Stimulated activated CD8-positive, alpha-beta memory T cell treated with anti-CD3 and anti-CD28 coated beads, Interleukin-15, amount 100 ng/mL, for 24 hours (primary cell): ENCODE measurements at places on chromosomes 2 and 18.

- no peak for DNase-seq
Measured at GRCh38 chr18:75618146-75618545, 190.6 kb upstream of the SMIM21 start.

GRCh38 chr2:14745288-14746076 lies 113.0 kb downstream of the LRATD1 start:
- no peak for DNase-seq

DNA sequence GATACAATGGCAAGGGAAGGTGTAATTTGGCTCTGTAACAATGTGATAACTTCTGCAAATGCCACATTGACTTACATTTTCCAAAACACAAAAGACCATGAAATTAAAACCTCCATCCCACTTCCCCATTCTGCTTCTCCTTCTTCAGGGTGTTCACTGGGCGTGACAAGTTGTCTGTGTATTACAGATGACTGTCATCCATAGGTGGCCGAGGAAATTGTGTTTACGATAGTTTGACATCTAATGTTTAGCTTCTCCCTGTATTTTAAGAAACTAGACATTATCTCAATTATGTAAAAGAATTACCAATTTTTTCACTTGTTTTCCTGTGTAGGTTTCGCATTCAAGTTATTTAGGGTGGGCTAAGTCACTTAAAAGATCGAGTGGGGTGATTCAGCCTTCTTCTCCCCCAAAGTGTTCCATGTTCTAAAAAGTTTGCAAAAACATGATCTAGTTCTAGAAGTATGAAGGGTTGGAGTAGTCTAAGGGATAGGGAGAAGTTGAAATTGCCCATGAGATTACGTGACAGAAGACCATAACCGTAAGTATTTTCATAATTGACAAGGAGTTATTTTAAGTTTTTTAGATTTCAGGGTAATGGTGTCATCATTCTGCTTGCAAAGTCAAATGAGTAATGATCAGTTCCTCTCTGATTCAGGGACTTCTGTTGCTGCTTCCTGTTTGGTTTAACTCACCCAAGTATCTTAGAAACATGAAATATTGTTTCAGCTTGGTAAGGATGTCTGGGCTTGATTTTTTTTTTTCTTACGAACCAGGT lies 25.2 kb upstream of the CYTIP start:
- no peak for DNase-seq

- no peak for DNase-seq
Measured at GRCh38 chr2:143435131-143435530, 305.9 kb downstream of the ARHGAP15 start.

- DNase-seq = no peak
Measured at GRCh38 chr2:149739171-149739882, 151.8 kb upstream of the MMADHC start.

GRCh38 chr2:7899923-7900322 lies 781.9 kb upstream of the ID2 start:
- no peak for DNase-seq

DNA sequence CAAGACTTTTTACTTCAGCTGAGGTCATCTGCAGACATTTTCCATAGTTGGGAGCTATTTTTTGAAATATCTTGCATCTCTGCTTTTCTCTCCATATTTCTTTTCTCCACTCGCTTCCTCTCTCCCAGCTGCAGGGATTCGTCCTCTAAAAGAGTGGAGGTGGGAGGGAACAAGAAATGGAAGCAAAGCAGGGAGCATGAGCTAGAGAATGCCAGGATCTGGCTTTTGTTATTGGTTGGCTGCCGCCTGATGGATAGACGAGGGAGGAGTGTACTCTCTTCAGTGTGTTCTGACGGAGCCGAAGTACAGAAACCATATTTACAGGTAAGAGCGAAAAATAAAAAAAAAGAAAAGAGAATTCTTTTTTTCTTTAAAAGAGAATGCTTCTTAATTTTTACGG lies at the start of gene CSRNP3:
Gene CSRNP3 (plus strand): TSS at position 282 of the 400 bp plus-strand sequence. CDS start 125,368 bp downstream, outside the sequence.
- DNase-seq = no peak

DNA sequence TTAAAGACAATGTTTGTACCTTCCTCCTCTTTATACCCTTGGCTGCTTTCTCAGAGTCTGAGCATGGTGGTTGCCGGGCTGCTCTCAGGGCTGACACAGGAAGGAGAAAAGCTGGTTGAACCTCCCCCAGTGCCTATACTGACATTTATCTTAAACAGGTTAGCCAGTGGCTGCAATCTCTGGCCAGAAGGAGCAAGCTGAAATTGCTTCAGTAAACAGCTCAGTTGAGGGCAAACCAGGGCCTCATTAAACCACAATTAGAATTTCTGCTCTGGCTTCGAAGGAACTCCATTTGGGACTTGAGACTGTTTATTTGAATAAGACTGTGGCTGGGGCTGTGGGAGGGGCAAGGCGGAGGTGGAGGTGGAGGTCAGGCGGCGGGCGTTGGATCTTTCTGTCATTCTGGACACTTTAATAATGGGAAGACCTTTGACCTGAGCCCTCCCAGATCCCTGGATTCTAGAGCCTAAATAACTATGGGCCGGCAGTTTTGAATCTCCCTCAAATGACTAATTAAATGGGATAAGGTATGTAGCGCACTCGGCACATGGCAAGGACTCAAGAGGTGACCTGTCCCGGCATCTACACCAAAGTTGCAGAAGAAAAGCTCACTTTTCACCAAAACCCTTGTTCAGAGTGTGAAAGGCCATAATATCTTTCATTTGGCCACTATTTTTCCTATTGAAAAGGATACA lies 120.6 kb upstream of the MYCN start:
- DNase-seq = no peak

- DNase-seq = no peak
Measured at GRCh38 chr2:221289389-221289788, 282.7 kb downstream of the EPHA4 start.

DNA sequence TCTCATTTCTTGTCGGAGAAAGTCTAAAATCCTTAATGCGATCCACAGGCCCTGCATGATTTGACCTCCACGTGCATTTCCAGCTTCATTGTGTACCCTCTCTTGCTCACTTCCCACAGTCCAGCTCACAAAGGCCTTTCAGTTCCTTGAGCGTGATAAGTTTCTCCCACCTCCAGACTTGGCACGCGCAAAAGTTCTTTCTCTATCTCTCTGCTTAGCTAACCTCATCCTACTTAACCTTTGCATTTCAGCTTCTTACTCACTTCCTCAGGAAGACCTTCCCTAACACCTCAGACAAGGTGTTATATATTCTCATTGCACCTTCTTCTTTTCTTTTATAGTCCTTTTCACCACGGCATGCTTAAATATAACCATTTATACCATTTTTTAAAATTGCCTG lies 124.8 kb upstream of the XPO1 start:
- no peak for DNase-seq

GRCh38 chr2:201136889-201137321 lies 20.9 kb downstream of the CFLAR start:
- no peak for DNase-seq

GRCh38 chr18:58955738-58956137 lies 91.1 kb downstream of the ZNF532 start:
- no peak for DNase-seq

GRCh38 chr2:112630268-112630667 lies 15.5 kb upstream of the SLC20A1 start:
- DNase-seq = no peak

DNA sequence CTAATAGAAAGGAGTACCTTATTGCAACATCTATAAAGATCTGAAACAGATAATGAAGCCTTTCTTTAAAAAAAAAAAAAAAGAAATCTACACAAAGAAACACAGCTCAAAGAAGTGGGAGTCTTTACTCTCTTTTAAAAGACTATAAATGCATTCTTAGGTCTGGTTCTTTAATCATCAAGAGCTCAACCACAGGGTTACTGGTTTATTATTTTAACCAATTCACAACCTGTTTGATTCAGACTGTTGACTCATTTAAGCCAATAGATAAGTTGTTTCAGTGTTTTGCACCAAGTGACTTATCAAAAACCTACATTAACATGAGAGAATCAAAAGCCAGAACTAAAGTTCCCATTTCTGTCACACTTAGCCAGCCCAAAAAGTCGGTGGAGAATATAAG lies 93.1 kb downstream of the TCF4 start:
- no peak for DNase-seq

GRCh38 chr2:66729416-66730330 lies 294.7 kb downstream of the MEIS1 start:
- no peak for DNase-seq

DNA sequence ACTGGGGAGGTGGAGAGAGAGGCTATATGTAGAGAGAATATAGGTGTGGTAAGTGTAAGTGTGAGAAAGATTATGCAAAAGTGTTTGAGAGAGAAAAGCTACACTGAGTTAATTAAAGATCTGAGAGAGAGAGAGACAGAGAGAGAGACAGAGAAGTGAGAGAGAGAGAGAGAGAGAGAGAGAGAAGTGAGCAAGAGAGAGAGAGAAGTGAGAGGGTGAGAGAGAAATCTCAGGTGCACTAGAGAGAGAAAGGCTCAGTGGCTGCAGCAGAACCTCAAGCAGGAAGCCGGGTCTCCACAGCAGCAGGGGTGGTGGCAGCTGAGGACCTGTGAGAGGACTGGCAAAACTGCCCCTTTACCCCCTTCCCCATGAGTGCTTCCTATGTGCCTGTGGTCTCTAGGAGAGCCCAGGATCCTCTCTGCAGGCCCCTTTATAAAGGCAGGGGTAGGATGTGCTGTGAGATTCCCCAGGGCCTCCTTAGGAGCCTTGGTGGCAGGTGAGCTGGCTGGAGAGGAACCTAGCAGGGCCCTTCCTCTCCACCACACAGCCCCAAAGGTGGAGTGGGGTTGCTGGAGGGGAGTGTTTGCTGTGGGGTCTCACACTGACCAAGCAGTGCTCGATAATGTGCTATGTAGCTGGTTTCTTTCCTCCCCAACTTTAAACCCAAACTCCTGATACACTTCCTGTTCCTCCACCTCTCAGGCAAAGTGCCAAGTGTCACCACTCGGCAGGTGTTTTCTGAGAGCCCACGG lies 52.6 kb downstream of the SLC4A5 start:
- DNase-seq = no peak

- DNase-seq = peak; percentile 23
Measured at GRCh38 chr2:235779444-235779896, 285.6 kb downstream of the AGAP1 start.

DNA sequence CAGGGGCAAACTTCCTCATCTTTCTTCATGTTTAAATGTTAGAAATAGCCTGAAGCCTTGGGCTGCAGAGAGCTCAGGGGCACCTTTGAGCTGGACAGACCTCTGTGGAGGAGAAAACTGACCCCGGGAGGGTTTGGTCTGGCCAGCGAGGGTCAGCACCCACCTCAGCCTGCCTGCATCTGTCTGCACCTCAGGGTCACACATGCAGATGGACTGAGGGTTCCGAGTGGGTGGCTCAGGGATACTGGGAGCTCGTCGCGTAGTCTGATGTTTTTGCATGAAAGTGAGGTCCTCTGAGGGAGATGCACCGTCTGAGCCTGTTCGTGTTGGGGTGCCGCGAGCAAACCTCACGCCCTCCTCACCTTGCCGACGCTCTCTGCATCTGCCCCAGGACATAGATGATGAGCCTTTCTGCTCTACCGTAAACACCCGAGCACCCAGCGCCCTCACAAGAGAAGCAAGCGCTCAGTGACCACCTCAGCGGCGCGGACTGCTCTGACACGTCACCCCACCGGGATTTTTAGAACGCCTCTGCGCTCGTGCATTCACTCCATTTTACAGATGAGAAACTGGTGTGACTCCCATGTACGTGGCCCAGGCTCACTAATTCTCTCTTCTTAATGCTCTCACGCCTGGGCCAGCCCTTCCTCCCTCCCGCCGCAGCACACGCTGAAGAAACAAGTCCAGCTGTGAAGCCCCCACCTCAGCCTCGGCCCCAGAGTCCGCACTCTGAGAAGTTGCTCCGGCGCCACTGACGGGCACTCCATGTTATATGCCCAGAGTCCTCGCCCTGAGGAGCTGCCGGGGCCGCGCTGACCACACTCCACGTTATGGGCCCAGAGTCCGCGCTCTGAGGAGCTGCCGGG lies 9.5 kb downstream of the KCNG2 start:
- no peak for DNase-seq

DNA sequence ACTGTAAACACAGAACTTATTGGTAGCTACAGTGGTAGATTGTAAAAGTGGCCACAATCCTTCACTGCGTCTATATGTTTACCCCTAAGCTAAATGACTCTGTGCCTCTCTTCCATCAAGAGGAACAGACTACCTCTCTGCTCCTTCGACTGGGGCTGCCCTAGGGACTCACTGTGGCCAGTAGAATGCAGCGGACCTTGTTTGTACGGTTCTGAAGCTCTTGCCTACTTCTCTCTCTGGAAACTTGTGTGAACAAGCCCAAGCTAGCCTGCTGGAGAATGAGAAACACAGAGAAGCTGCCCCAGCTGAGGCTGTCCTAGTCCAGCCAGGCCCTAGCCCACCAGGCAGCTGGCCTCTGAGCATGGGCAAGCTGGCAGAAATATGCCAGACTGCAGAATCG lies 140.8 kb upstream of the SLC1A4 start:
- no peak for DNase-seq

GRCh38 chr2:106575955-106576354 lies 88.8 kb downstream of the CD8B2 start:
- DNase-seq = no peak

DNA sequence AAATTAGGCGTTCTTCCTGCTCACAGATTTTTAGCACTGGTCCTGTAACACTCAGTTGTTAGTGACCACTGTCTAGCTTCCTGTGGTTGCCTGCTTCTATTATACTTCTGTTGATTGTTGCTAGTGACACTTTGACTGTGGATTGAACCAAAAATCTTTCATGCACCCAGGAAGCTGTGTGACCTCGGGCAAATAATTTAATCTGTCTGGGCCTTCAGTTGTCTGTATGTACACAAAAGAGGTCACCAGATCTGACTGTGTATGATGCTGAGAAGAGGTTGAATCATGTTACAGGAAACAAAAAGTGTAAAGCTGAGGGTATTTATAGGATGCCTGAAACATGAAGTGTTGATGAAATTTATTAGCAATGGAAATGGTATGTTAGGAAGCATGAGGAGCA lies 12.7 kb downstream of the ICOS start:
- no peak for DNase-seq

DNA sequence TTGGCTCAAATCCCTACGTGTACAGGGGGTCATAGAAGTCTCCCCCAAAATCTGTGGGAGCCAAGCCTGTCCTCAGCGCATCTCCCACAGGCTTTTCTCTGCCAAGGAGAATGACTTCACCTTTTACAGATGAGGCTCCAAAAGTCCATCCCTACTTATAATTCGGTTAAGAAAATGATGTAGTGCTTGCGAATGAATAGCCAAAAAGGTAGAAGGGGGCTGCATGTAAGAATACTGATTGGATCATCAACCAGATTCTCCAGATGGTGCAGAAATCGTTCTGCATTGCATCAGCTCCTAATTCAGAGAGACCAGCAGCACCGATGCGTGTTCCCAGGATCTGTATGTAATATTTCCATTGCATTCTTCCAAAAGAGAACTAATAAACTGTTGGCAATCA lies 91.9 kb downstream of the EPHA4 start:
- DNase-seq = no peak

DNA sequence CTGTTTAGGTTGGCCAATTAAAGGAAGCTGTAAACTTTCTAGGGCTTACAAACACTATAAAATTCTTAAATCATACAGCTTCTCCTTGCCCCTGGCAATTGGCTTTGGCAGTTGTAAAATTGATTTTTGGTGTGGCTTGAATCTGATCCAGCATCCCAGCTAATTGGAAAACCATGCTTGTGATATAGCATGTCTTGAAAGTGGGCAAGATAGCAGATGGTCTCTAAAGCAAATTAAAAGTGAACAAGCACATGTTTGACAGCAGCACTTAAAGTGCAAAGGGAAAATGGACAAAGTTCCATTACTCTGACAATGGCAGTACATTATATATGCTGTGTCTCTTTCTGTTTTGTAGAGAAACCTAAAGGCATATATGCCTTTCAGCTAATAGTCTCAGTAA lies 302.9 kb upstream of the NXPH2 start:
- no peak for DNase-seq

- DNase-seq = no peak
Measured at GRCh38 chr2:74847070-74847858, 13.3 kb downstream of the HK2 start.

- DNase-seq = no peak
Measured at GRCh38 chr2:176652300-176653182, 383.3 kb downstream of the MTX2 start.
